ENCODE measurements at places on chromosomes 2 and 18.

GRCh38 chr2:64996871-64997307, 7.7 kb downstream of the SLC1A4 start:
- no peak for DNase-seq

DNA sequence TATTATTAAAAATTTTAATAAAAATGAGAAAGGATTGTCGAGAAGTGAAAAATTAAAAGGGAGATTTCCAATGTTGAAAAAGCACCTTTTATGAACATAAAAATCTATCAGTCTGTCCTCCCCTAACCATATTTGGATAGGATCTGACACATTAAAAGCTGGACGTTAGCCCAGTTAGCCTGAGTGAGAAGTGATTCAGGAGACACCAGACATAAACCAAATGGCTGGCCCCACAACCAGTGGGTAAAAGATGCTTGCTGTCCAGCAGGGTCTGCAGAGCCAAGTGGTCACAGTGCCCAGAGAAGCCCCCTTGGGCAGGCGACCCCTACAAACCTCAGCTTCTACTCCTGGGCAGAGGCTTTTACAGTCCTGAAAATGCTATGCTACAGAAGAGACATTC, 253.8 kb upstream of the LYPD1 start:
- DNase-seq: no peak

DNA sequence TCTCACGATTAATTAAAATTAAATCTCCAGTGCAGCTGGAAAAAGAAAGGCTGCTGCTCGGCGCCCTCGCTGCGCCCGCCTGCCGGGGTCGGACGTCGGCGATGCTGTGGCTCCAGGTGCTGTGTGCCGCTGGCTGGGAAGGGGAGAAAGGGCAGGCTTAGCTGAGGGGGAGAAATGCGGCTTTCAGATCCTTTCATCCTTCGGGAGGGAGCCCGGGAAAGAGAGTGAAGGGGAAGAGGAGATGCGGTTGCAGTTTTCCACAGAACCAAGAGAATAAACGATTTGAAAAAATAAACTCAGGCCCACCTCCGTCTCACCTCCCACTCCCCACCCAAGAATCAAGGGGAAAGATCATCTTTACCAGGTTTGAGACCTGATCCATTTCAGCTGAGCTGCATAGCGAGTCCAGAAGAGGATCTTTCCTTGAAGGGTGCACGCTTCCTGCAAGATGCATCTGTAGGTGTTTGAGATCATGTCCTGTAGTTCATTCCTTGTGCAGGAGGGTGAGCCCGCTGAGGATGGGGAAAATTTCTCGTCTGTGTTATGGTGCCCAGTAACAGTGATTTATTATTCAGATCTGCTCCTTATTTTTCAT, 495 bp downstream of the TMEM169 start:
- DNase-seq: no peak

- DNase-seq: peak; percentile 28
Observed at GRCh38 chr2:28276076-28276618, 116.5 kb upstream of the FOSL2 start.

GRCh38 chr2:45121236-45121927, 112.1 kb upstream of the SIX2 start:
- no peak for DNase-seq

GRCh38 chr18:63799189-63799588, 24.0 kb downstream of the SERPINB7 start:
- no peak for DNase-seq

Measured in 8988T (cell line).